ENCODE measurements at places on chromosomes 2 and 18. TPM values are rescaled to one million over a fixed set of nuclear protein-coding genes. Genes with fewer than 3 reads are reported as not detected.

Gene ZSWIM2
- not detected for polyA plus RNA-seq

Gene PROKR1
- 0.02 TPM for polyA plus RNA-seq

Gene POTEI
- polyA plus RNA-seq, result not detected

Gene CPLX4
- not detected for polyA plus RNA-seq

Gene SULT1C4
- polyA plus RNA-seq, result 0.12 TPM

Data from esophagus (tissue), 2 donors.